ENCODE measurements at places on chromosomes 1 and 21.

DNA sequence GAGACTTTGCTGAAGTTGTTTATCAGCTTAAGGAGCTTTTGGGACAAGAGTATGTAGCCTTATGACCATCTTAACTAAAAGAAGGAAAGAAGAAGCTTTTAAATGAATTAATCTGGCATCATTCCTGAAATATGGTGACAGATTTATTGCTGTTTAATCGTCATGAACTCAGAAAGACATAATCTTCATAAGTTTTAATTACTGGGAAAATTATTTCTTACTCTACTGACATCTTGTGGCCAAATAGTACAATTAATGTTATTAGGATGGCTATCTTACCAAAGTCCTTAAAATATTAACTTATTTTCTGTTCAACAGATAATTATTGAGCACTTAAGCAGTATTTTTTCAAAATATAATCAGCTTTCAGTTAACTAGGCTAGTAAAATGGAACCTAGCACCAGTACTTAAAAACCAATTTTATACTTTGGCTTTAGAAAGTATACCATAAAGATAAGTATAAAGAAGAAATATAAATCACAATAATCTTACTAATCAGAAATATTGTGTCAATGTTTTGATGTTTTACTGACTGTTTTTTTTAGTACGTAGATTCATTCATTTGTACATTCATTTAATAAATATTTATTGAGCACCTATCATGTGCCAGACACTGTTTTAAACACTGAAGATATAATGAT, 34.7 kb upstream of the GPR25 start:
- DNase-seq, result no peak

GRCh38 chr1:153403421-153404085, 12.7 kb upstream of the S100A8 start:
- no peak for DNase-seq

- no peak for DNase-seq
These were observed 17.8 kb downstream of the CAPZB start for GRCh38 chr1:19467199-19468187.

GRCh38 chr1:240366636-240367035, 245.3 kb downstream of the GREM2 start:
- DNase-seq, result no peak

DNA sequence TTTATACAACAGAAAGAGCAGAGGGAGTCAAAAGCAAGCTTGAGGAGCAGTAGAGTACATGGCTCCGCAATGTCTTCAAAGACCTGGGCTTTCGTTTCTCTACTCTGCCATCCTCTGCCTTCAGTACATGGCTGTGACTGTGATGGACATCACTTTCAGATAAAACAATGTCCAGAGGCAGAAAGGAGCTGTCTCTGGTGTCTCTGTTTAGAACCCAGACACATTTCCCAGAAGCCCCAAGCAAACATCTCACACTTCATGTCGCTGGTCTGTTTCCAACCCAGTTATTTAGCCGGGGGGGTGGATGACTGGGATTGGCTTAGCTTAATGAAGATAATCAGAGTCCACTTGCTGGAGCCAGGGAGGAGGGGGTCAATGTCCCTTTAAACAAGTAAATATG, 25.6 kb downstream of the SGIP1 start:
- no peak for DNase-seq

DNA sequence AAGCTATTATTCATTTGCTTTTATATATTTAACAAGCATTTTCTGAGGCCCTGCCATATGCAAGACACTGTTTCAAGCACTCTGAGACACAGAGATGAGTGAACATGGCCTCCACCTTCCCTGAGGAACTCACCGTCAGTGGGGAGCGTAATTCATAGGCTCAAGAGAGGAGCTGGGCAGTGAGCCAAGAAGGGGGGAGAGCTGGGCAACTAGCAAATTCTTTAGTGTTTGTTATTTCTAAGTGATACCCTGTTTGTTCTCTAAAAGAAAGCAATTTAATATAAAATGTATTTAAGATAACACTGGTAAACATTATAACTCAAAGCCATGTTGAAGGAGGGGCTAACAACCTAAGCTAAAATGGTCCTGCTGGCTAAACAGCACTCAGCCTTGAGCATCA, 119.2 kb upstream of the NGF start:
- no peak for DNase-seq

GRCh38 chr1:221805121-221805520, 63.2 kb upstream of the DUSP10 start:
- no peak for DNase-seq

- peak; percentile 66 for DNase-seq
These were observed 123.8 kb downstream of the PCBP3 start for GRCh38 chr21:45767071-45768006.

DNA sequence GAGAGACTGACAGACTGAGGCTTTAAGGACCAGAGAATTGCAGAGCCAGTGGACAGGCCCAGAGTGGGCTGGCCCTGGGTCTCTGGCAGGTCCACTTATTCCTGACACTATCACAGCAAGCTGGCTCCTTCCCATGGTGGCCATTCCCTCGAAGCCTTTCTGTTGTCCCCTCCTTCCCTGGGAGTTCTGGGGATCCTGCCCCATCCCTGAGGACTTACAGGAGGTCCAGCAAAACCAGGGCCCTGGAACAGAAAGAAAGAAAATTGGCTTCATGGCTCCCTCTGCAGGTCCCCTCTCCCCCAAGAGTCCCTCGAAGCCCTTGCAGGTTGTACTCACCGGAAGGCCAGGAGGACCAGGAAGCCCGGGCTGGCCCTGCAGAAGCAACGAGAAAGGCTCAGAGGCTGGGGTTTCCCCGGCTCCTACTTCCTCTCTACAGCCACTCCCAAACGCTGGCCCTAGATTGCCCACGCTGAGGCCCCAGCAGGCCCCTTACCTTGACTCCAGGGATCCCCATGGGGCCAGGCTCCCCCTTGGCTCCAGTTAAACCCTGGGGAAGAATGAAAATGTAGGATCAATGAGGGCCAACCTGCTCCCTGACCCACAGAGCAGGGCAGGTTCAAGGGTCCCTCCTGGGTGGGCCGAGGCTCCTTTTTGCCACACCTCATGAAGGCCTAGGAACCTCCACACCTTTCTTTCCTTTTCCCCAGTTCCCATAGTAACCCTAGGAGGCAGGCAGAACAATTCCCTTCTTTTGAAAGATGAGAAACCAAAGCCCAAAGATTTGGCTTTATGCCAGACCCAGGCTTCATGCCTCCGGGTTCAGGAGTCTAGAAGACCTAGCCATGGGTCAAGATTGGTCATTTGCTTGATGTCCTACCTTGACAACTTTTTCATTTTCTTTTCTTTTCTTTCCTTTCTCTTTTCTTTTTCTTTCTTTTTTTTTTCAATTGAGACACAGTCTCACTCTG, 4.6 kb downstream of the COL9A2 start:
- DNase-seq, result peak; percentile 3

DNA sequence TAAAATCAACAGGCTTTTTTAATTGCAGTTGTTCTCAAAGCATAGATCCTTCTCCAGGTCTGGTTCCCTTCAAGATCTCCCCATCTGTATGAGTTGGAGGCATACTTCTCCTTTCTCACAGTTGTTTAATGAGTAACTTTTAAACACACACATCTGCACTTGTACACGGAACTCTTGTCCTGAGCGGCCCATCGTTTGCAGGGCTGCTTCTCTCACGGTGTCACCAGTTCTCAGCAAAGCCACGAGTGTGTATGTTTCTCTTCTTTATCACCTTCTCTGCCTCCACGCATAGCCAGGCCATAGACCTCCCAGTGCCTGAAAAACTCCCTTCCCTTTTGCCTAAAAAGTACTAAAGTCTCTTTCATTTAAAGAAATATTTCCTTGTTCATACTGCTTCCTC, 68.7 kb upstream of the ROR1 start:
- DNase-seq, result no peak

DNA sequence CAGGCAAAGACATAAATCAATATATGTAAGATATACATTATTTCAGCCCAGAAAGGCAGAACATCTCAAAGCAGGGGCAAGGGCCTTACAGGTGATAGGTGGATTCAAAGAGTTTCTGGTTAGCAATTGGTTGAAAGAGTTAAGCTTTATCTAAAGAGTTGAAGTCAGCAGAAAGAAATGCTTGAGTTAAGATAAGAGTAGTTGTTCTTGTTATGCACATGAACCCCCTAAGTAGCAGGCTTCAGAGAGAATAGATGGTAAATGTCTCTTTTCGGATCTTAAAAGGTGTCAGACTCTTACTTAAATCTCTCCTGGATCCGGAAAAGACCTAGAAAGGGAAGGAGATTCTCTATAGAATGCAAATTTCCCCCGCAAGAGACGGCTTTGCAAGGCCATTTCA, 8.3 kb upstream of the ZBTB40 start:
- DNase-seq, result no peak

DNA sequence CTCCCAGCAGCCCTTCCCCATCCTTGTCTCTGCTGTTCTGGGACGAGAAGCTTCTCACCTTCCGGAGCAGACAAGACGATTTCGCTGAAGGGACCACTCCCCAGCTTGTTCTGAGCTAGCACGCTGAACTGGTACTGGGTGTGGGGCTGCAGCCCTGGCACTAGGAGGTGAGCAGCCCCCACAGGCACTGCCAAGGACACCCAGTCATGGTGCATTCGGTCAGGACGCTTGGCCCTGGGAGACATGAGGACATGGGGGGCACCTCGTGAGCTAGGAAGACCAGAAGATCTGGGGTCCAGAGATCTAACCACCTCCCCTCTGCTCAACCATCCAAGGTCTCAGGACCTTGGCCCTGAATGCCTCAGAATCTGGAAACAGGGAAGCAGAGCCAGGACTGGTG, 5.3 kb upstream of the TAGLN2 start:
- DNase-seq, result no peak

DNA sequence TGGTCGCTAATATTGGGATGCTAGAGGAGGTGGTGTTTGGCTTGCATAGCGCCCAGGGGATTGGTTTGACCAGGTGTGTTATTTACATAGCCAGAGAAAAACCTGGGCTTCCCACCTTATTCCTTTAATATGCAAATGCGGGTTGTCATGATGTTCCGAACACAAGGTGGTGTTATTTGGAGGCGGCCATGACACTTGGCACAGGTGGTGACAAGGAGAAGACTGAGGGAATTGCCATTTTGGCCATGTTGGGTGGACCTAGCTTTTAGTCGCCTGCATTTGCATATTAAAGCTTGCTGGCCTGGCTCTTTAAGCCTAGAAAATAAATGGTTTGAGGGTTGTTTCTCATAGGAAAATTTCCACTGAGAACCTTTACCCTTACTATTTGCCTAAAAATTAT, 490.5 kb downstream of the SIPA1L2 start:
- DNase-seq, result no peak

DNA sequence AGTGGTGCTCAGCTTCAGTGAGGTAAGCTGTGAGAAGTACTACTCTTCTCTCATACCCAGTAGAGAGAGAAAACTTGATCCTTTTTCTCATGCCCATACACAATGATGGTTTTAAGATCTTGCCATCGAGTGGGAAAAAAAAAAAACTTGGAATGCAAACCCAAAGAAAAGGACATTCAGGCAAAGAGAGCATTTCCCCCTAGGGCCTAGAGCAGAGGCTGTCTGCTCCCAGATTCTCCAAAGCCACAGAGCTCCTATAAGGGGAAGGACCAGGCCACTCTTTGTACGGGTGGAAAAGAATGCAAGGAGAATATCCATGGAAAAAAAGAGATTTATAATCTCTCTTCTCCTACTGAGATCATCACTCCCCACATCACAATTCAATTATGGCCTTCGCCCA, 34.9 kb downstream of the MROH9 start:
- DNase-seq, result no peak

DNA sequence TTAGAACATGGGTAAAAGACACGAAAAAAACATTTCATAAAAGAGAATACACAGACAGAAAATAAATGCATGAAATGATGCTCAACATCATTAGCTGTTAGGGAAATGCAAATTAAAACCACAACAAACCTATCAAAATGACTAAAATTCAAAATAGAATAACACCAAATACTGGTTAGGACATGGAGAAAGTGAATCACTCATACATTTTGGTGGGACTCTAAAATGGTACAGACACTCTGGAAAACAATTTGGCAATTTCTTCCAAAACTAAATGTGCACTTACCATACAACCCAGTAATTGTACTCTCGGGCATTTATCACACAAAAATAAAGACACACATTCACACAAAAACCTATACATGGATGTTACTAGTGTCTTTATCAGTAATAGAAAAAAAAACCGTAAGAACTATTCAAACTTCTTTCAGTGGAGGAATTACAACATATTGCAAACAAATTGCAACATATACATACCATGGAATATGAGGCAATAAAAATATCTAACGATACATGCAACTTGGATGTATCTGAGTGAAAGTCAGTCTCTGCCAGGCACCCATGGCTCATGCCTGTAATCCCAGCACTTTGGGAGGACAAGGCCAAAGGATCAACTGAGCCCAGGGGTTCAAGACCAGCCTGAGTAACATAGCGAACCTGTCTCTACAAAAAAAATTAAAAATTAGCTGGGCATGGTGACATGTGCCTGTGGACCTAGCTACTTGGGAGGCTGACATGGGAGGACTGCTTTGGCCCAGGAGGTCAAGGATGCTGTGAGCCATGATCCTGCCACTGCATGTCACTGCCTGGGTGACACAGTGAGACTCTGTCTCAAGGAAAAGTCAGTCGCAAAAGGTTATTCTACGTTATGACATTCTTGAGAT, 19.6 kb downstream of the HSF2BP start:
- DNase-seq, result no peak

DNA sequence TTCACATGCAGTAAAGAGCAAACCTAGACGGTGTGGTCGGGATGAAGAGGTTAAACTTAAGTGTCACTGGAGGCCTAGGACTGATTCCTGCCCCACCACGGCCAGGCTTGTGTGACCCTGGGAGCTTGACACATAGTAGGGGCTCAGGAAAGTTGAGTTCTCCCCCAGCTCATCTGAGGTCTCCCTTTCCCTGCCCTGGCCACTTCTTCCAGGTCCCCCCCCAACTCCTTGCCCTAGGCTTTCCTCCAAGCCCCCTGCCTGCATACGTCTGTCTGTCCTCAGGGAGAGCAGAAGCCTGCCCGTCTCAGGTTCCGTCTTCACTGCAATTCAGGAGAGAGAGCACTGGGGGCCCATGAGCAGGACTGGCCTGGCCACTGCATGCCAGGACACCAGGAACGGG, 225.8 kb downstream of the PTPRU start:
- DNase-seq, result no peak

DNA sequence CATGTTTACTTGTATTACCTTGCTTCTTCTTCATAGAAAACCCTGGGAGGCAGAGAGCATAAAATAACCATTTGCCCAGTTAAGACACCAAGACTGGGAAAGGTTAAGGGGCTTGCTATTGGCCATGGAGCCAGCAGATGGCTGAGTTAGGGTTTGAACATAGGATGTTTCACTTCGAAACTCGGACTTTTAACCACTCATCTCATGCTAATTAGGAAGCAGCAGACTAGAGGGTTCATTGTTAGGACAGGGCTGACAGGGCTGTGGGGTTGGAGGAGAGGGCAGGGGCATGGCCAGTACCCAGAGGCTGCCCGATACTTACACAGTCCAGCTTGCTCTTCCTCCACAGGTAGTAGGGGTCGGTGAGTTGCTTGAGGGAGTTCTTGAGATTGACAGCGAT, 17.0 kb downstream of the SLC26A9 start:
- DNase-seq, result no peak

DNA sequence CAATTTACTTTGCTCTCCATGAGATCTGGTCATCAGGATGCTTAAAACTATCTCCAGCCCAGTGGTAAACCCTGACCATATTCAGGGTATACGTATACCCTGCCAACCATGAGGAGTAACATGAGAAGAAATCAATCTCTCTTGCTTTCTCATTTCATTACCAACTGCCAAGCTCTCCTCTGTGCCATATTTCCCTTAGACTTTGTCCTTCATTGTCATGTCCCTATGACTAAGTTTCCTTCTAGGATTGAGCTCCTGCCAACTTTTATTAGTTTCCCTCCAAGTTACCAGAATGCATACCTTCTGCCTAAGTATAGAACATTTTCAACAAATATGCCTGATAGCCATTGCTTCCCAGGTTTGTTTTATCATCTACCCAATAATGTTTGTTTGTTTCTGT, 1113.9 kb upstream of the B3GALT2 start:
- no peak for DNase-seq

GRCh38 chr21:45937721-45938452, 43.7 kb upstream of the COL6A1 start:
- no peak for DNase-seq
